ENCODE measurements at places on chromosomes 11 and 22.

DNA sequence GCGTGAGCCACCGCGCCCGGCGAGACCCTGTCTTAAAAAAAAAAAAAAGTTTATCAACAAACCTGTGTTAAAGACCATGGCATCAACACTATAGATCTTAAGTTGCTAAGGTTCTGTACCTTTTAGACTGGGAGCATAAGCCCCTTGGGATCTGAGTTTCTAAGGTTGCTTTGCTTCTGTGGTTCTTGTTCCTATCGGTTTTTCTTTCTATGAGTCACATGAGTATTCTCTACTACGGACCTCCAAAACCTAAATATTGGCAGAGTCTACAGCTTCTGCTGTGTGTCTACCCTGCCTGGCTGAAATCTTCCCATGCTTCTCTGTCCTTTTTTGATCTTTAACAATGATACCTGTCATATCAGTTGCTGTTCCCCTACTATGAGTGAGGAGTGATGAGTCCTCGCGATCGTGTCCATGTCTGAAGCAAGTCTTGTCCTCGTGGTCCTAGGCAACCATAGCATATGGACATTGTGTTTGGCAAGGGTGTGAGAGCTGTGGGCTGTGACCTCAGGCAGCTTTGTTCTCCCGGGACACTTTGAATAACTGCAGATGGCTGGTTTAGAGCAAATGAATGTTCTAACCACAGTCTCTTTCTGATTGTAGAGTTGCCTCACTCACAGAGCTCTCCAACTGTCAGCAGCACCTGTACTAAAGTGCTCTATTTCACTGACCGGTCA is 9.0 kb upstream of the DLAT start:
- no peak for DNase-seq

DNA sequence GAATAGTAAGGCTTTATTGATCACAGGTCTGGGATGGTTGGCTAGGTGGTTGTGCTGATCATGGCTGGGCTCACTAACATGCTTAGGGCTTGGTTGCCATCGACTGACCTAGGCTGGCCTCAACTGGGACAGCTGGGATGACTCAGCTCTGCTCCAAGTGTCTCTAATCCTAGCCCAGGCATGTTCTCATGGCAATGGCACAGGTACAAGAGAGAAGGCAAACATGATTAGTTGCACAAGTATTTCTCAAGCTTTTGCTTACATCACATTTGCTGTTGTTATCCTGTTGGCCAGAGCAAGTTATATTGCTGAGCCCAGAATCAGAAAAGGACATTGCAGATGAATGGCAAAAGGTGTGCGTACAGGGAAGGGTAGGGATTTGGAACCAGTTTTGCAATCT is 68.5 kb upstream of the SLC35C1 start:
- DNase-seq = no peak

- DNase-seq = no peak
Measured at GRCh38 chr11:74322667-74323066, 11.2 kb upstream of the P4HA3 start.

- no peak for DNase-seq
Measured at GRCh38 chr22:25762147-25762546, 20.2 kb downstream of the MYO18B start.

GRCh38 chr22:44133161-44133560 is 47.6 kb upstream of the PARVG start:
- no peak for DNase-seq

- no peak for DNase-seq
Measured at GRCh38 chr11:2902784-2903671, 17.5 kb upstream of the CDKN1C start.

DNA sequence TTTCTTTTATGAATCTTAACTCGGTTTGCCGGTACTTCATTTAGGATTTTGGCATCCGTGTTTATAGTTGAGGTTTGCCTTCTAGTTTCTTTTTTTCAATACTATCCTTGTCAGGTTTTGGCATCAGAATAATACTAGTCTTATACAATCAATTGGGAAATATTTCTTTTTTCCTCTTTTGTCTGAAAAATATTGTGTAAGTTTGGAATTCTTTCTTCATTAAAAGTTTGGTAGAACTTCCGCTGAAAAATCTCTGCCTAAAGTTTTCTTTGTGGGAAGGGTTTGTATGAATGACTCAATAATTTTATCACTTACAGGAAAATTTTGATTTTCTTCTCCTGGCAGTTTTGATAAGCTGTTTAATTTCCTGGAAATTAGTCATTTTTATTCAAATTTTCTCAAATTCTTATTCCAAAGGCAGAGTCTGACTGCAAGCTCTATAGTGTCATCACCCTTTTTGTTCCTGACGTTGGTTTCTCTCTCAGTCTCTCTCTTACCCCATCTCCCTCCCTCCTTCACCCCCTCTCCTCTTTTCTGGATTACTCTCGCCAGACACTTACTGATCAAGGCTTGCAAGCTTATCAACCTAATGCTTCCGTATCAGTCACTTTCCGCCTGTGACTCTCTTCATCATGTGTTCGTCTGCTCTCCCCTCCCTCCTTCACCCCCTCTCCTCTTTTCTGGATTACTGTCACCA is 555.7 kb downstream of the TBC1D22A start:
- no peak for DNase-seq

DNA sequence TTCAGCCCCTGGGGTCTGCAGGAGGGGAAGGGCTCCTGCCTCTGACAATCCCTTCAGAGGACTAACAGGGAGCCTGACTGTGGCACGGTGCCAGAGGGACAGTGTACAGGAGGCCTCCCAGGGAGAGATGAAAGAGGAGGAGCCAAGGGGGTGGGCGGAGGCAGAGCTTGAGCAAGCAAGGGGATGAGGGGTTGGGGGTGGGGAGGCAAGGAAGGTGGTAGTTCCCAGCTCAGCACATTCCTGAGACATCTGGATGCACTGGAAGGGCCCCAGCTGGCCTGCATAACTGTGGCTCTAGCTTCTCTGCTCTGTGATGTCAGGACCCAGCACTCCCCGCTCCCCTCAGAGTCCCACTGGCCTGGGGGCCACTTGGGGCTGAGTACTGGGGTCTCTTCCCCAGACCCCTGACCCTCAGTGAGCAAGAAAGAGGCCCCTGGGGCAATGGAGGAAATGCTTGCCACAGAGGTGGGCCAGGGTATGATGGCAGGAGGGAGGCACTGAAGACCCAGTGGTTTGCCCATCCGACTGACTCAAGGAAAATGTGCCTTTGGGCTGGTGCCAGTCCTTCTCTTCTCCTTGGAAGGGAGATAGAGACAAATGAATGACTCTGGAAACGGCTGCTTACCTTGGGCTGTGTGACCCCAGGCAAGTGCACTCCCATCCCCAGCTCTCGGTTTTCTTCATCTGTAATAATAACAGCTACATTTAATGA is 13.3 kb downstream of the CREB3L1 start:
- DNase-seq = peak; percentile 9

DNA sequence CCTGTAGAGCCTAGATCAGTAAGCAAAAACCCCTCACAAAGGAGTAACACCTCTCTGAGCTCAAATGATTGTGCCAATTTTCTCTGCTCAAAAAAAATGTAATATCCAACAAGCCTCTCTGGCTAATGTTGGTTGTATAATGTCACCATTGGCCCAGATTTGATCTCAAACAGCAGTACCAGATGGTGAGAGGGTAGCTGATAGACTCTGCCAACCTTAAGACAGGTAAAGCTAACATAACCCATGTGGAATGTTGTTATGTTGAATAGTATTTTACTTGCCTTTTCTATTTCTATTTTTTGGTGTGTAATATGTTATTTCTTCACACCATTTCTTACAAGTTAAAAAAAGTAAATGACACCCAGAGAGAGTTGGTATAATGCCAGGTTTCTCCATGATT is 166.7 kb upstream of the GUCY1A2 start:
- DNase-seq = no peak

GRCh38 chr22:25572708-25573171 is 8.3 kb downstream of the GRK3 start:
- DNase-seq = no peak

- DNase-seq = no peak
Measured at GRCh38 chr11:9708544-9708943, 44.7 kb downstream of the SWAP70 start.

DNA sequence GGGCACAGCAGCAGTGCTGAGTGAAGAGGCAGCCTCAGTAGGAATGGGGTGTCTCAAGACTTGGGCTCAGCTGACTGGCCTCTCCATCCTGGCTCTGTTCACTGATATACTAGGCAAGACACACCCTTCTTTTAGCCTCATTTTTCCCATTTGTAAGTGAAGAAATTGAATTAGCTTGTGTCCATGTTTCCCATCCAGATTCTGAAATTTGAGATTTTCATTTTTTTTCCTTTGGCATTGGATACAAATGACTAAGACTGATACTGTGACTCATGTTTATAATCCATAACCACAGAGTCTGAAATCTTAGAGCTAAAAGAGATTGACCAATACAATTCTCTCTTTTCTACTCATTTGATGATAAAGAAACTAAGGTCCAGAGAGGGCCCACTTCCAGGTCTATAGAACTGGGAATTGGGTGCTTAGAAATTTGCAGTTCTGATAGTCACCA is 110.9 kb downstream of the KCNC1 start:
- DNase-seq = no peak

DNA sequence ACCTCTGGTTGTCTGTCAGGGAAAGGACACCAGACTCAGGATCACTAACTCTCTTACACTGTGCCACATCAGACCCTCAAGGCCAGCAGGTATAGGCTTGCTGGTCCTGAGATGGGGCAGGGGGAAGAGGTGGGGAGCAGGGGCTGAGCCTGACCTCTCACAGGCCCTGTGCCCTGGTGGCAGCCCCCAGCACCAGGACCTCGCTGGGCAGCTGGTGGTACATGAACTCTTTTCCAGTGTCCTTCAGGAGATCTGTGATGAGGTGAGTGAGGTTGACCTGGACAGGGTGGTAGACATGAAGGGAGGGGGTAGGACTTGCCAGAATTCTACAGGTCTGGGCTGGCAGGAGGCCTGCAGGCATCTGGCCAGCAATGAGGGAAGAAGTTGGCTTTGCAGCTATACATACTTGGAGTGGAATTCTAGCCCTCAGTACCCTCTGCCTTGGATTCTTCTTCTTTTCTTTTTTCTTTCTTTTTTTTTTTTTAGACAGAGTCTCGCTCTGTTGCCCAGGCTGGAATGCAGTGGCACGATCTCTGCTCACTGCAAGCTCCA is 1.4 kb downstream of the NUDT22 start:
- no peak for DNase-seq

GRCh38 chr22:49107561-49107960 is 720.1 kb downstream of the BRD1 start:
- no peak for DNase-seq

DNA sequence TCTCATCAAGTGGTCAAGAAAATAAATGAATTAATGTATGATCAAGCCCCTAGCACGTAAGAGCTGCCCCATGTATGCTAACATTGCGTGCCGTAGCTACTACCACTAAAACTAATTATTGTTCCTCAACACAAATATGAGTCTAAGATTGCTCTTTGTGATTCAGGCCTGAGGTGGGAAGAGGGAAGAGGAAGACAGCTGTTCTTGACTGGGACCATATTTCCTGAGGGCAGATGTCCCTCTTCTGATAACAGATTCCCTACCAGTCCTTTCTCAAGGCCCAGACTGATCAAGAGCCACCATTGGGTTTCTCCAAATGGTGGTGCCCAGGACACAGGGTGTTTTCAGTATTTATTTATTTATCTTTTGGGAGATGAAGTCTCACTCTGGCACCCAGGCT is 87.2 kb upstream of the CADM1 start:
- DNase-seq = no peak

DNA sequence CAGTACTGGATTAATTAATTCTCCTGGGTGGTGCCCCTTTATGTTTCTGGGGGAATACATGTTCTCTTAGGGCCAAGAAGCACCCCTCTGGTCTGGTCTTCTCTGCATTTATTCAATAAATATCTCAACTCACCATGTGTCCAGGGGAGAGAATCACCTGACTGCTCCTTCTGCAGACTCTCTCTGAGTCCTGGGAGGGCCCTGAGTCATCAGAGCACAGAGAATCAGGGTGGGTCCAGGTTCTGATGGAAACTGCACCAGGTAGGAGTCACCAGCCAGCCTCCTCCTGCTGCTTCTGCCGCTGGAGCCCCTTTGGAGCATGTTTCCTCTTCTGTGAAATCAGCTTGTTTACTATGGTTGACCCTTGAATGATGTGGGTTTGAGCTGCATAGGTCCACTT is 107.7 kb upstream of the PLET1 start:
- no peak for DNase-seq

- no peak for DNase-seq
Measured at GRCh38 chr11:33877038-33877437, 14.8 kb downstream of the LMO2 start.

GRCh38 chr11:129888451-129888850 is 6.9 kb downstream of the NFRKB start:
- no peak for DNase-seq

- no peak for DNase-seq
Measured at GRCh38 chr11:24422376-24422775, 74.5 kb upstream of the LUZP2 start.

GRCh38 chr11:2777871-2778629 is 78.3 kb upstream of the KCNQ1OT1 start:
- DNase-seq = peak; percentile 25

- DNase-seq = no peak
Measured at GRCh38 chr11:86551288-86552092, 120.9 kb downstream of the ME3 start.

DNA sequence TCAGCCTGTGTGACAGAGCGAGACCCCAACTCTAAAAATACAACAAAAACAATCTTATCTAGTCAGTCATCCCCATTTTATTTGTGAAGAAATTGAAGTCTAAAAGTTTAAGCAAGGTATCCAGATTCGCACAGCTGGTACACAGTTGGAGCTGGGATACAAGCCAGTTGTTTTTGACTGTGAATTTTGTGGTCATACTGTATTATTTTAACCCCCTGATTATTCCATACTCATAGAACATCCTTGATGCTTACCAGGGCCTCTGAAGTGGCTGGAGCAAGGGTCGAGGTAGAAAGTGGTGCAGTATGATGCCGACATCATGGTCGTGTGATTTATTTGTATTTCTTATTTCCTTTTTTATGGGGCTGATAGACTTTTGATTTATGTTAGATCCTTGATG is 50.0 kb downstream of the BID start:
- DNase-seq = no peak

DNA sequence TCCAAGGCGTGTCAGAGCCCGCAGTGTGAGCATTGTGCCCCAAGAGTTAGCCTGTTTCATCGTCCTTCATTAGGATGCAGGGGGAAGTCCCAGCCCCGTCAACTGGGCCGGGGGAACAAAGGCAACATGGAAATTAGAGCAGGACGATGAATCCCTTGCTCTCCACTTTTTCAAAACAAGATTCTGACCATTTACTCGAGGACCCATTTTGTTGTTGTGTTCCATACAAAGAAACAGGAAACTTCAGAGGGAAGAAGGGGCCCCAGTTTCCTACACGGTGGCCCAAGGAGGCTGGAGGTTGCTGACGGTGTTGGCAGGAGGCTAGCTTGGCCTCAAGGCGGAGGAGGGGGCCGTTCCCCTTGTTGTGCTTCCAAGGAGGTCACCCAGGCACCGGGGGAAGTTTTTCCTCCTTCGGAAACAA is 44.0 kb upstream of the SLC1A2 start:
- DNase-seq = no peak

- no peak for DNase-seq
Measured at GRCh38 chr22:16603448-16603768, 10.8 kb upstream of the CCT8L2 start.

- DNase-seq = no peak
Measured at GRCh38 chr22:28983190-28983589, 78.4 kb downstream of the C22orf31 start.

Data from COR-L47 (cell line).